SK-N-SH (cell line): ENCODE measurements at places on chromosomes 3 and 15. TPM values are rescaled to one million over a fixed set of nuclear protein-coding genes. Genes with fewer than 3 reads are reported as not detected.

- no peak for DNase-seq
Observed at GRCh38 chr15:57767481-57767880, 61.0 kb downstream of the POLR2M start.

- no peak for DNase-seq
Observed at GRCh38 chr3:22933051-22933840, 269.9 kb upstream of the UBE2E2 start.

GRCh38 chr3:177449360-177450006, 252.2 kb upstream of the TBL1XR1 start:
- no peak for DNase-seq

DNA sequence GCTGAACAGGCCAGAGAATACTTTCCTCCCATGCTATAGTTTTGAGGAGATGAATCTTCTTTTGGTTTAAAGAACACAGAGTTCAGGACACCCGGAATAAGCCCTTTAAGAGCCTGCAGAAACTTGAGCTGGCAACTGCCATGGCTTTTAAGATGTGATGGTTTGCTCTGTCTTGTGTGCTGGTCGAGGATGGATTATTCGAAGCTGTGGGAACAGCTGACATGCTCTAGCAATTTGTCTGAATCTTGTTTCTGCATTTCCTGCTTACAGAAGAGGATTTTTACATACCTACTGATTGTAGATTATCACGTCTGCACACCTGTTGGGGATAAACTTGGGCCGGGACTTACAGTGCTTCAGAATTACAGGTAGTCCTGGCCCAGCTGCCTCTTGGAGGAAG, 396.9 kb downstream of the LRTM1 start:
- no peak for DNase-seq

GRCh38 chr3:142489572-142490323, 41.9 kb upstream of the XRN1 start:
- no peak for DNase-seq

DNA sequence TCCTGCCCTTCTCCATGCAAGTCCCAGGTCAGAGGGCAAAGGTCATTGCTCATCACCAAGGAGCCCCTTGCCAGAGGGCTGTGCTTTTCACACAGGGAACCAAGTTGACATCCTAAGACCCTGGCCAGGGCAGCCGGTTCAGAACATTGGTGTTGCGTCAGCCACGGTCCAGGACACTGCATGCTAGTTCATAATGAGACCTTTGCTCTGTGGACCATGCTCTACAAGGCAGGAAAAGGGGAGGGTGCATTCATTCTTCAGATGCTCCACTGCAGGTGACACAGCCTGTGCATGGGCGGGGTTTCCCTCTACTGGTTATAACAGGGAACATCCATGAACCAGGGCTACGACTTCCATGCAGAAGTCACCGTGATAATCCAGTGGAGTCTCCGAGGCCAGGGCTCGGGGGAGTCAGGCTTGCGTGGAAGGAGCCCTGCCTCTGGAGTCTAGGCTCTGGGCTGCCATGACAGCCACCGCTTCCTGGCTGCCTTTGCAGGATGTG, 81.6 kb downstream of the OCA2 start:
- peak; percentile 52 for DNase-seq

GRCh38 chr15:37764733-37765191, 169.7 kb upstream of the TMCO5A start:
- peak; percentile 34 for DNase-seq

DNA sequence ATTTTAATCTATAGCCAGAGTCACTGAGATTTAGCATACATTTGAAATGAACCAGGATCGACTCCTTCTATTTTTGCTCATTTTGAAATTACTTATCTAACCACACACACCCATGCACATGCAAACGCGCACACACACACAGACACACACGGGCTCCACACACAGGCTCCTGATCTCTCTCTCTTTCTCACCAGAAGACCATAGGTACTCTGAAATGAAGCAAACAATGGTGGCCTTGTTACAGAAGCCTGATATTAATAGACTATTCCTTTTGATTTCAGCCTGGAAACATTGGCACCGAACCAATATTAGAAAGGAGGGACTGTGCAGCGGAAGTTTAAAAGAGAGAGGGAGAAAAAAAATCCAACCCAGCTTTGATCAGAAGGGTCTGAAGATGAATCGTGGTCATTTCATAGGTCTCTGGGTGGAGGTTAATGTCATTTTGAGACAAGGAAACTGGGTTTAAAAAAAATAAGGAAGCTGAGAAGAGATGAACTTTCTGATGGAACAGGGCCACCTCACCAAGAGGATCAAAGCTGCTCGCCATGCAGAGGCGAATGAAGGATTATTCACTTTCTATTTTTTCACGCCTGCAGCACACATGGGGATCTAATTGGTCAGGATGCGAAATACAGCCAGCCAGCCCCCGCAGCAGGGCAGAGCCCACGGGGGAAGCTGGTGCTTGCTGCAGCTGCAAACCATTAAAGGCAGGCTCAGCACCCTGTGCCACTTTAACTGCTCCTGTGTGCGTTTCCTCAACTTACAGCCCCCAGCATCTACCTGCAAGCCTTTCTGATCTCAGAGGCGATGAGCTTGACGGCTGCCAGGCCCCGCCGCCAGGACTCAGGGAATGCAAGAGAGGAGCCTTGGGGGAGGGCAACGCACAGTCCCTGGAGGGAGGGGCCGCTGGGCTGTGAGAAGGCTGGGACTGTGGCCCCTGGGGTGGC, 88.8 kb downstream of the HES1 start:
- DNase-seq: peak; percentile 74

GRCh38 chr3:11221818-11222415, 50.3 kb upstream of the ATG7 start:
- DNase-seq: no peak

- peak; percentile 44 for DNase-seq
Observed at GRCh38 chr3:117873249-117873600, 1161.4 kb downstream of the IGSF11 start.

DNA sequence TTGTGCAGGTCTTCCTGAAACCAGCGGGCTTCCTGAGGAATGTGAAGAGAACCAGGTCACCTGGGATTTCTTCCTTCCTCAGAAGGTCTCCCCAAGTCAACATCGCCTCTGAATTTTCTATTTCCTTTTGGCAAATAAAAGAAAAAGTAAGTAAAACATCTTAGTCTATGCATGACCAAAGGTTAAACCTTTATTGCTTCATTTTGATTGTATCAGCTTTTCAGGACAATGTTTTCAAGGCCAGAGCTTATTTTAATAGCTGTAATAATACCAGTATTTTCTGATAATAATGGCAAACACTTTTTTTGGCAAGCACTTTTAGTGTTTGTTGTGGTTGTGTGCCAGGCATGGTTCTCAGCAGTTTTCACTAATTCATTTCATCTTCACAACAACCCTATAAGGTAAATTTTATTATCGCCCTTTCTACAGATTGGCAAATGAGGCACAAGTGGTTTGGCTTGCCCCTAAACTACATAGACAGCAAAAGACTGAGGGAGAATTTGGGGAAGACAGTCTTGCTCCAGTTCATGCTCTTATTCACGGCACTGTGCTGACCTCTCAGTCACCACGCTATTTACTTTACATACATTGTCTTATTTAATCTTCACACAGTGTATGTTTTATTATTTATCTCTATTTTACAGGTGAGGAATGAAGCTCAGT, 110.4 kb downstream of the RPL22L1 start:
- no peak for DNase-seq

- no peak for DNase-seq
Observed at GRCh38 chr3:112874725-112875124, 28.1 kb upstream of the CD200R1L start.

DNA sequence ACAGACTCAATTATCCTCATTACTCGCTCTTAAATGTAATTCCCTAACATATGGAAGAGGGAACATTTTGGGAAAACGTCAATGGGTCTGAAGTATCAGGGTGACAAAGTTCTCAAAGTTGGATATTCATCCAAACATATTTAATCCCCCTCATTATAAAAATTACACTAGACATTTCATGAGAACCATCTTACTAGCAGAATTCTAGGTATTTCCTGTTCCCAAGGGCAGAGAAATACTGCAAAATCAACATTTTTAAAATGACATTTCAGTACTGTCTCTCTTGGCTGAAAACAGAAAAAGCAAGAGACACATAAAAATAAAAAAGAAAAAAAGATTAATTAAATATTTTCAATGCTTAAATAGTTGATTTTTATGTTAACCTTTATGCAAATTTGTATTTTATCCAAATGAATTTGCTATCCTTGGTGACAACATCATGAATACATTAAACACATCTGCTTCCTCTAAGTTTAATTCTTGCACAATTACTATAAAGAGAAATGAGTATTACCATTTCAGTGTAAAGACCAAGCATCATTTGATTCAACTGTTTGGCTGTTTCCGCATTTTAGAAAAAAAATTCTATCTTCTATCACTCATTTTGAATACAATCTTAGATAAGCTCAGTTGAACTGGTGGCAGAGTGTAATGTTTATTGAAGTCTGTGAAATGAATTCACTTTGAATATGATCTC, 114.8 kb upstream of the COL8A1 start:
- DNase-seq: no peak

DNA sequence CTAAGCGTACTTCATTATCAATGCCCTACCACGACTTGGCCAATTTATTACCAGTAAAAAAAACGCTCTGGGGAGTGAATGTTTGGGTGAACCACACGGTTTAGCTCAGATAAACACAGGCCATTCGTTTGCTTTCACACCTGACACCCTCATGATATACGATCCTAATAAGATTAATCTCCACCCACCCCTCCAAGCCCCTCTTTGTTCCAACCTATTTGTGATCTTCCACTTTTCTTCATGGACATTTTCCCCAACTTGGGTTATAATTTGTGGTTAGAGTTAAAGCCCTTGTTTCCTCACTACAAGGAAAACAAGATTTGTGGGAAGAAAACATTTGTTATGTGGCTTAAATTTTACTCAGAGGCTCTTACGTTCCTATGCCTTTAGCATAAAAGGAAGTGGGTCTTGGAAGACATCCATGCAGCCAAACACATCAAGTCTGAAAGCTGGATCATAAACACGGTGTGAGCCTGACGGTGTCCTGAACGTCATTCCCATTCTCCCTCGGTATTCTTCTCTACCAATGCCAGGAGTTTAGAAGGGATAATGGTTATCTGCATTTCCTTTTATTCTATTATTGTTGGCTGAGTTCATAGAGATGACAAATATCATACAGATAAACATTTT, 518.9 kb downstream of the NR2F2 start:
- DNase-seq: no peak

GRCh38 chr3:14423963-14424362, 21.6 kb downstream of the SLC6A6 start:
- no peak for DNase-seq

- DNase-seq: no peak
Observed at GRCh38 chr15:40934457-40934856, 5.3 kb downstream of the DLL4 start.

GRCh38 chr15:67850994-67851571, 11.2 kb upstream of the RNU6-1 start:
- no peak for DNase-seq

Gene MINDY4B
- not detected in 2 replicates for polyA plus RNA-seq

Gene EEFSEC
- polyA plus RNA-seq: 10.5 and 12.4 TPM in 2 replicates

Gene C3orf49
- not detected in 2 replicates for polyA plus RNA-seq

Gene POLR2H
- polyA plus RNA-seq: 206 and 258 TPM in 2 replicates

Gene POTEB3
- not detected in 2 replicates for polyA plus RNA-seq

Gene TLR9
- polyA plus RNA-seq: 0.12 TPM in 1 of 2 replicates, not detected in the other

Gene MOBP
- not detected in 2 replicates for polyA plus RNA-seq

Gene CYP8B1
- not detected in 2 replicates for polyA plus RNA-seq
